ENCODE measurements at places on chromosomes 3 and 15.

DNA sequence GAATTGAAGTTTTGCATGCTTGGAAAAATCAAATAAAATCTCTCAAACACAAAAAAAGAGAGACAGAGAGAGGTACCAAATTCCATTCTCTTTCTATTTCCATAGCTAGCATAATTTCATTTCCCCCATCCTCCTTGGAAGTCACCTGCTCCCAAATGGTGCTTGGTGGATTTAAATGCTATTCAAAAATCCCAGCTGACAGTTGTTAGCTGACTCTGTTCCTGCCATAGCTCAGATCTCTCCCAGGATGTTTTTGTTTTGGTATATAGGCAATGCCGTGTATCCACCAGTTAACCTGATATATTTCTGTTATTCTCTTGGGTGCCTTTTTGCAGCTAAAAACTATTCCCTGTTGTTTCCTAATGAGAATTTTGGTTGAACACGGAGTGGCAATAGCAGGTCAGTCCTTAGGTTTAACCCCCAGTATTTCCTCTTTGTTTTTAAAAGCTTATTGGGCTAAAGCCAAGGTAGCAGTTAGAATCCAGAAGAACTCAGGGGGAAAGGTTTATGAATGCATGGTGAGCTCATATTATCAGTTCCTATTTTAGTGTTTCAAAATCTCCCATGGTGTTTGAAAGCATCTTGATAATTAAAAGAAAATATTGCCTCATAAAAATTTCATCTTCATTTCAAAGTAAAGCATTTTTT lies 240.0 kb upstream of the GBE1 start:
- no peak for DNase-seq

DNA sequence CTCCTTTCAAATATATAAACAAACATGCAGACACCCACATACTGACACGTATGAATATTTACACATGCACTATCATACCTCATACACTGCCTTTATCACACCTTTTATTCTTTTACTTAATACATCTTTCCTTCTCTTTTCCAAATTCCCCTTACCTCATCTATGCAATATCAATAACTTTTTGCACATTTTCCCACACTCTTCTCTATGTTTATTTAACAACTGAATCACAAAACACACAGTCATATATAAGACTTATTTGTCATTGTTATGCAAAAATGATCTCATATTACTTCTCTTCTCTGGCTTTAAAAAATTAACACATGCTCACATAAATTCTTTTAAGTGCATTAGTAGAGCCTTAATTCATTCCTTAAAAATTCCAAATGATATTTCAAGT lies 461.4 kb downstream of the DIPK2A start:
- DNase-seq, result no peak

DNA sequence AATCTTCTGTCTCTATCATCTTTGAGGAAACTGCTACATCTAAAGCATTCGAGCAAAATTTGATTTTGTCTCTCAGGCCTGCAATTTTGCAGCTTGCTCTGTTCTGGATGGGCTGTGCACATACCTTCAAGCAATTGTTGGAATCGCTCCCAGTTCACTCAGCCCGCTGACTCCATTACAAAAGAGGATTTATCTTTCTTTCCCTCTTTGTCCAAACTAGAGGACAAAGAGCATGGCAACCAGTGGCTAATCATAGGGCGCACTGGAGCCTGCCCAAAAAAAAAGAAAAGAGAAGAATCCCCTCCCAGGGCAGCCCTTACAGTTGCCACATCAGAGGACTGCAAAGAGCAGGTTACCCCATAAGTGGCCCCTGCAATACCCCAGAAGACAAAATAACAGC lies 49.0 kb upstream of the DUT start:
- DNase-seq, result no peak

GRCh38 chr3:45701172-45701867 lies 12.1 kb downstream of the SACM1L start:
- DNase-seq, result peak; percentile 22

DNA sequence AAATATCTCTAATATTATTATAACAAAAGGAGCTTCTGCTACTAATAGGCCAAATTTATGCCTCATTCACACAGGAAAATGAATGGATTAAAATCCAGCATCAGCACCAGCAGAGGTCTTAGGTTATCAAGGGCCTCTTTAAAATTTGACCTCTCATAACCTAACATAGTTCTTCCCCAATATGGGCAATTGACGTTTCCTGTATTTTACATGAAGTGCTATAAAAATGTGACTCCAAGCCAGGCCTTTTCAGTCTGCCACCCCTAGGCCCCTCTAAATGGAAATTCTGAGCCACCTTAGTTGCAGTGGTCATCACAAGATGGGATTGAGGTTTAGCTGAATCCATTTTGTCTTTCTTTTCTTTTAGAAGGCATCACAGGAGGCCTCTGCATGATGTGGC lies 70.1 kb downstream of the CASR start:
- DNase-seq, result no peak

DNA sequence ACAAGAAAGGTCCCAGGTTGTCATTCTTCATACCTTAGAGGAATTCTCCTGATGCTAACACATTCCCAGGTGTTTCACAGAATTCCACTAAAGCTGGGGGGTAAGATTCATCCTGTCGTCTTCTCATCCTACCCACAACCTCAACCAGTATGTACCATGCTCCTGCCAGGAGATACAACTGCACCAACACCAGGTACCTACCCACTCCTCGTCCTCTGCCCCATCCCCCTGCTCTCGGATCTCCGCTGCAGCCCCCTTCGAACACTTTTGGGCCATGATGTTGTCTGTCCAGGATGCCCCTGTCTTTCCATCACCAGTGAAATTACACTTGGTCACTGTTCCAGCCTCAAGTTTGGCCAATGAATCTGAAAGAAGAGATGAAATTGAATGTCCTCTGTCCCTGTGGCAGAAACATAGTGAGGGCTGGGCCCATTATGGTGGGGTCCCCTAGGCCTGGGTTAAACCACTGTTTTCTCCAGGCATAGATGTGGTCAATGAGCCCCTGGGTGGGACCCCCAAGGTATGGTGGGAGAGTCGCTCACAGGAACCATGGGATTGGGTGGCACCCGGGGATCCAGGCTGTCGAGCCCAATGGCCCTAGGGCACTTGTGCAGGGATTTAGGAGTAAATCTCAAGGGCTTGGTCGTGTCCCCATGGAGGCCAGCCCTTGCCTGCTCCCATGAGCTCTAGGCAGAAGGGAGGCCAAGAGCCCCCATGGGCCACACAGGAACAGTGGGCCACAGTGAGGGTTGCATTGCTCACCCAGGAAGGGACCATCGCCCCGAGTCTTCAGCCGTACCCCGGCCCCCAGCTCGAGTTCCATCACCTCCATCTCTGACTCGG lies 9.4 kb upstream of the AP3S2 start:
- DNase-seq, result no peak

GRCh38 chr3:106707347-106707746 lies 669.9 kb upstream of the CCDC54 start:
- DNase-seq, result no peak

GRCh38 chr3:7520059-7520458 lies 659.1 kb downstream of the GRM7 start:
- DNase-seq, result no peak

DNA sequence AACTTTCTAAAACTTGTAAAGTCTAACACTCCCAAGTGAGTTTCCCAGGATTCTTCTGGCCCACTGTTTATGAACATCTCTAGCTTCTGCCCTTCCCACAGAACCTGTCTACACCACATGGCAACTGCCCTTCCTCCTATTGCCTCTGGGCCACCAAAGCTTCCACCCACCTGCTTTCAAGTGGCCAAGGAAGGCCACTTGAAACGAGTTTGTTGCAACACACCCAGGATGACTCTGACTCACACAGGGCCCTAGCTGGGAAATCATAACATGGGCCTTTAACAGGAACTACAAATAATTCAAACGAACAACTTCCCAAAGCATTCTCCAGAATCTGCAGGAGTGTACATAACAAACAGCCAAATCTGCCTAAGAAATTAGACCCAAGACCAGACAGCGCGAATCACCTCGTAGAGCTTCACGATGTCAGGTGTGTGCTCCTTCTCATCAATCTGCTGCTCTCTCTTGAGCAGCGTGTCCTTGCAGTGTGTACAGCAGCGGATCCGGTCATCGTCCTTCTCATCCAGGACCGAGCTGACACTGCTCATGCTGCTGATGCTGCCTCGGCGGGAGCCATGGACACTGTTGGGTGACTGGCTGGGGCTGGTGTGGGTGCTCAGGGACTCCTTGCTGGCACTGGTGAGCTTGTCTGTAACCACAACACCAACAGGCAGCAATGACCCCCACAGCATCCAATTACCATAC lies 16.8 kb downstream of the RBSN start:
- no peak for DNase-seq

- no peak for DNase-seq
Observed at GRCh38 chr3:61925721-61926120, 364.4 kb downstream of the PTPRG start.

GRCh38 chr3:158773166-158773565 lies 28.7 kb upstream of the MFSD1 start:
- no peak for DNase-seq

- DNase-seq, result no peak
Observed at GRCh38 chr15:73239564-73240215, 129.1 kb downstream of the HCN4 start.

- DNase-seq, result peak; percentile 64
Observed at GRCh38 chr3:14371573-14372474, 30.6 kb upstream of the SLC6A6 start.

GRCh38 chr3:32045091-32045915 lies 61.1 kb upstream of the GPD1L start:
- peak; percentile 64 for DNase-seq

GRCh38 chr3:146072824-146073223 lies 88.2 kb downstream of the PLOD2 start:
- no peak for DNase-seq

DNA sequence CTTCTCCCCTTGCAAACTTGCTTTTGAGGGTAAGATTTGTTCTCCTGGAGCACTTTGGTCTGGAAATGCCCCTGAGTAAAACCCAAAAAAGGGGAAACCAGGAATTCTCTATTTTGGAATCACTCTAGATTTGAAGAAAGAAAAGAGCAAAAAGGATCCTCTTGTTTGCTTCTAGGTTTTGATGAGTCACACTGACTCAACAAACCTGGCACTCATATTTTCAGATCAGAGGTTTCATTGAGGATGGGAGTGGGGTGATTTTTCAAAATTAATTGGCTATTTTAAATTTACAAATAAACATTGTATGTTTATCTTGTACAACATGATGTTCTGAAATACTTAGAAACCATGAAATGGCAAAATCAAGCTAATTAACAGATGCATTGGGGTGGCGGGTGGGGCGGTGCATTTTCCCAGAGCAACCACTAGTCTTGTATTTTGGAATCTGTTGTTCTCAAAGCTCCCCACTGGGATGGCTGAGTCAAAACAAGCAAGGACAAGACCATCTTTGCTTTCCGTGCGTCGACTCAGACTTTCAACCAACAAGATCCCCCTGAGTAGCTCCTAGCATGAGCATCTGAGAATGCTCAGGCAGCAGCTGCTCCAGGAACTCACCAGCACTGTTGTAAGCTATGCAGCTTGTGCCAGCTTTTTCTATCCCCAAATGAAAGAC lies 451.4 kb downstream of the WDR72 start:
- no peak for DNase-seq

- DNase-seq, result no peak
Observed at GRCh38 chr15:101120987-101121386, 130.9 kb downstream of the CHSY1 start.

- DNase-seq, result peak; percentile 87
Observed at GRCh38 chr3:100635273-100635701, 25.9 kb downstream of the ADGRG7 start.

DNA sequence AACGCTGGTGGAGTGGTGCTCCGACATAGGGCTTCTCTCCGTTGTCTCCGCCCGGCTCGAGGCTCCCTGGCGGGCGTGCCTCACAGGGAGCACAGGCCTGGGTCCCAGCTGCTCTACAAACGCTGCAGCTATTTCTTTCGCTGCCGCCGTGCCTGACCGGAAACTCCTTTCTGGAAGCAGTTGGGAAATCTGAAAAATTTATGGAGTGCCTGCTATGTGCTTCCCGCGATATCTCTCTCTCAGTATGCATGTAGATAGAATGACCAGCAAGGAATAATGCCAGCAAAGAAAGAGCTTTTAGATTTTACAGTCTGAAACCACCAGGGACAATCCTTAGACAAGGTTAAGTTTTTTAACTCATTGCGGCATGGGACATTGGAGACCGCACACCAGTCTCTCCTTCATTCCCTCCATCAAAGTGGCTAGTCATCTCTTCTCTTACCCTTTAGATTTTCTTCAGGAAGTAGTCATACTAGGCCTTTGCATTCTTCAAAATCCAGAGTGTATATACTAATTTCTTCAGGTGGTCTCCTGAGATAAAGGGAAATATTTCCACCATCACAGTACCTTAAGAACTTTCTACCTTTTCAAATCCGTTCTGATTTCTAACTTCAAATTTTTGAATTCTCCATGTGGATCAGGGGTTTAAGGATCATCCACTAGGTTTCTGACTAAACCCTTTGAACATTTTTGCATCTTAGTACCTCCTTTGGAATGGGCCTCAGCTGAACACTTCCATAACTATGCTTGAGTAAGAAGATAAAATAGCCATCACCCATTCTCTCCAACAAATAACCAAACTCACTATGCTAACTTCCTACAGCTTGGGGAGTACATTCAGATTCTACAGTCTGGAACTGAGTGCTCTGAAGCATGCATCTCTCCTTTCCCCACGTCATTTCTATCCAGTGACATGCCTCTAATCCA lies 1.1 kb upstream of the NPHP3 start:
- no peak for DNase-seq

DNA sequence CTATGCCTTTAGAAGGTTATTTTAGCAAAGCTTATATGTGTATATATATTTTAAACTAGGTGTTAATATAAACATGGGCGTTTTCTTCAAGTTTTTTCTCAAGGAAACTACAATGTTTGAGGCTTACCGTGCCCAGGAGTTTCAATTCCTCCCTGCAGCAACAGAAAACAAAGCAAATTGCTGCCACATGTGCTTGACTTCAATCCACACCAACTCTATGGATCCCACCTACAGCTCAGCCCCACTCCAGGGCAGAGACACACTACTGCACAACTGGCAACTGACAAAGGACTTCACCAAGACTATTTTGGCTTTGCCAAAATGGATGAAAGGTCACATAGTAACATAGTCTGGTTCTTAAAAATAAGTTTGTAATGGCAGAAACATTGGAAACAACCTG lies 346.6 kb downstream of the ERC2 start:
- DNase-seq, result no peak

DNA sequence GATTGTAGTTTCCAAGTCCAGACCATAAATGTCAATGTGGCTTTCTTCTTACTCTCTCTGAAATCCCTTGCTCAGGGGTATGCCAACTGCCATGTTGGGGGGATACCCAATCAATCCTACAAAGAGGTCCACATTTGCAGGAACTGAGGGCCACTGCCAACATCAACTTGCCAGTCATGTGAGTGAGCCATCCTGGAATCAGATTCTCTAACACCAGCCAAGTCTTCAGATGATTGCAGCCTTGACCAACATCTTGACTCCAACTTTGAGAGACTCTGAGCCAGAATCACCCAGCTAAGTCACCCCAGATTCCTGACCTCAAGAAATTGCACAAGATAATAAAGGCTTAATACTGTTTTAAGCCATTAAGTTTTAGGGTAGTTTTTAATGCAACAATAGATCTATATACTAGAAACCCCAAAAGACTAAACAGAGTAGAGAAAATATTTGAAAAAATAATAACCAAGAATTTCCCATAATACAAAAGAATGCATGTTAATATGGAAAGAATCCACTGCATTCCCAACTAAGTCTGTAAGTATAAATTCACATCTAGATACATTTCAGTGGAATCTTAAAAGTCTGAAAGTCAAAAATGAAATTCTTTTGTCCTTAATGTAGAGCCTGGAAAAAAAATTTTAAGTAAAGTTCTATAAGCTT lies 22.4 kb downstream of the ISG20 start:
- DNase-seq, result no peak

- no peak for DNase-seq
Observed at GRCh38 chr3:129597087-129597999, 9.1 kb downstream of the PLXND1 start.

Measured in Caco-2 (cell line).